GM10248 (cell line): ENCODE measurements at places on chromosomes 2 and 18.
A peak's percentile ranks its signal among the peaks of the same experiment; 100 is the strongest.

DNA sequence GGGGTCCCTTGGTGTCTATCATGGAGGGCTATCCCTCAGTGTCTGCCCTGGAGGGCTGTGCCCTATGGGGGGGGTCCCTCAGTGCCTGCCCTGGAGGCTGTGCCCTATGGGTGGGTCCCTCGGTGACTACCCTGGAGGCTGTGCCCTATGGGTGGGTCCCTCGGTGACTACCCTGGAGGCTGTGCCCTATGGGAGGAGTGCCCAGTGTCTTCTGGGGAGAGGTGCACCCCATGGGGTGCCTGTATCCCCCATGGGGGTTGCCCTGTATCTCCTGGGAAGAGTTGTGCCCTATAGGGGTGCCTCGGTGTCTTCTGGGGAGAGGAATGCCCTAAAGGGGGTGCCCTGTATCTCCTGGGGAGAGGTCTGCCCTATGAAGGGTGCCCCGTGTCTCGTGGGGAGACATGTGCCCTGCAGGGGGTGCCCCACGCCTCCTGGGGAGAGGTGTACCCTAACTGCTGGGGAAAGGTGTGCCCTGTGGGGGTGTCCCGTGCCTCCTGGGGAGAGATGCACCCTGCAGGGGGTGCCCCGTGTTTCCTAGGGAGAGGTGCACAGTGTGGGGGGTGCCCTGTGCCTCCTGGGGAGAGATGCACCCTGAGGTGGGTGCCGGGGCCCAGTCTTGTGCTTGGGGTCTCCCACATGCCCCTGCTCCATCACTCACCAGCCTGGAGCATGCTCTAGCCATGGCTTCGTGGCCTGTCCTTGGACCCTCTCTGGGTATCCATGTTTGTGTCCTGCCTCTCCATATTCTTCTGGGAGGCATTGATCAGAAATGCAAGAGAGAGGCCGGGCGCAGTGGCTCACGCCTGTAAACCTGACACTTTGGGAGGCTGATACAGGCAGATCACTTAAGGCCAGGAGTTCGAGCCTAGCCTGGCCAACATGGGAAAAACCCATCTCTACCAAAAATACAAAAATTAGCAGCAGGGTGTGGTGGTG, 215.6 kb downstream of the HDAC4 start:
- no peak for DNase-seq

DNA sequence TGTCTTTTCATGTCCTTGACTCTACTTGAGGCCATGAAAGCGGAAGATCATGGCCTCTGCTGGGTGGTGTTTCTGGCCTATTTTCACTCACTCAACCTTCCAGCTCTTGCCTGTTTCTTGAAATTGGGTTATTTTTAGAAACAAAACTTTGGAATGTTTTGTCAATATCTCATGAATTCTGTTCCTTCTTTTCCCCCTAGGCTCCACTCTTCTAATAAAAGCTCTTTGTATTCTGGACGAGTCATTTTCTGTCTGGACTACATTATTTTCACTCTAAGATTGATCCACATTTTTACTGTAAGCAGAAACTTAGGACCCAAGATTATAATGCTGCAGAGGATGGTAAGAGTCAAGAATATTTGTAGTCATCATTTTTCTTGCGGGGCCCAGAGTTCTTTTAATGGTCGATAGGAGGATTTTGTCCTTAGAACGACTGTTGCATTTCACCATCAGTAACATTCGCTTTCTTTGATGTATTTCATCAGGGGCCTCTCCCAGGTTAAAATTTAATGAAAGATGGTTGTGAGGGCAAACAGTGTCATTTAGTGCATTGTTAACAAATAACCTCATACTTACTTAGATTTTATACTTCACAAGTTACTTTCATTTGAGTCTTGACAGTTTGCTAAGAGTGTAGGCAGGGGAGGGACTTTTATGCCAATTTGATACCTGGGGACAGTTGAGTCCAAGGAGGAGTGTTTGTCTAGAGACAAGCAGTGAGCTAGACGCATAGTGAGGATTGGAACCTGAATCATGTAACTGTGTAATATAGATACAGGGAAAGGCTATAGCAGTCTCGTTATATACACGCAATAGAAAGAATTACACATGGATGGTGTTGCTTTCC, 64.6 kb downstream of the TRPM8 start:
- DNase-seq, result no peak

DNA sequence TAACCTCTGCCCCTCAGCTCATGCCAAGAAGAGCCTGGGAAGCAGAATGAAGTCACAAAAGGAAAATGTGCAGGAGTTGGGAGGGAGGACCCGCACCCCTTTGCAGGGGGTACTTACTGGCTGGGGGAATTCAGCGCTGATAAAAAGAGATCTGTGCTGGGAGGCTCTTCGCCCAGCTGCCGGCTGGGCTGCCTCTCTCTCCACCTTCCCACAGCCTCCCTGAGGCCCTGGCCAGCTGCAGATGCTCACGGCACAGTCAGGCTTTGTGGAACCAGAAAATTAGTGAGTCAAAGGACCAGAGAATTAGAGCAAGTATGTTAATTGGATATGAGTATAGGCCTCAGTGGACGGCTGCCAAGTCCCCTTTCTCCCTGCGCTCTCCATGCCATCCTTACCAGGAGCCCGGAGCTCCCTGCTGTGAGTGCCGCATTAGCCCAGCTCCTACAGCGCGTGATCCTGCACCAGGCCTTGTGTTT, 181.7 kb upstream of the SH3BP4 start:
- no peak for DNase-seq

DNA sequence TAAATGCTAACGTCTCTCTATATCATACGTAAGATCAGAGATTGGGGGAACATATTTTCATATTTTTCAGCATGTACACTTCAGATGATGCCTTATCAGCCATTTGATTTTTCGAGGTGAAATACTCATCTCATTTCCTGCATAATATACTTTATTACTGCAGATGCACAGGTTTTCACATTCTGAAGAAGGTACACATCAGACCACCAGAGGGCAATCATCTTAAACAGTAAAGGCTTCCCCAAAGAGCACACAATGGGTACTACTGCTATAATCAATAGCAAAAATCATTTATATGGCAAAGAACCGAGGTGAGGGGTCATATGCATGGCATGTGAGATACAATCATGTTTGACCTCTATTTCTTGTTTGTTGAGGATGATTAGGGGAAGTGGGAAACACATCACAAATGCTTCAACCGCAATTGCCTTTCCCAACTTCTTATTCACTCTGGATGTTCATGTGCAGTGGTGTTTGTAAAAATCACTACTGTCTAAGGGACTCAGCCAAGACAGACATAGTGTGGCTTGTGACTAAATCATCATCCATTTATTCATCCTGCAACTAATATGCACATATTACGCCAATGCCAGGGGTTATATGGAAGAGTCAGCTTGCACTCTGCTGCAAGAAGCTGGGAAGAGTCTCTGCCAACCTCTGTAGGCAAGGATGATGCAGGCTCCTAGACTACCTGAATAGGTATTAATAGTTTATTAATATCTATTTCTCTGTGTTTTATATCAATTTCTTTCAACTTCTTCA, 118.7 kb downstream of the EPB41L3 start:
- DNase-seq, result no peak

GRCh38 chr18:31197676-31198075, 35.0 kb upstream of the DSC1 start:
- peak; percentile 11 for DNase-seq

- DNase-seq, result no peak
These were observed 195.7 kb downstream of the ARL4C start for GRCh38 chr2:234300932-234301823.

- no peak for DNase-seq
These were observed 253.7 kb downstream of the DYM start for GRCh38 chr18:49206717-49207116.

GRCh38 chr2:135821190-135821589, 15.8 kb downstream of the LCT start:
- no peak for DNase-seq

GRCh38 chr18:37403100-37403781, 162.4 kb downstream of the CELF4 start:
- no peak for DNase-seq

DNA sequence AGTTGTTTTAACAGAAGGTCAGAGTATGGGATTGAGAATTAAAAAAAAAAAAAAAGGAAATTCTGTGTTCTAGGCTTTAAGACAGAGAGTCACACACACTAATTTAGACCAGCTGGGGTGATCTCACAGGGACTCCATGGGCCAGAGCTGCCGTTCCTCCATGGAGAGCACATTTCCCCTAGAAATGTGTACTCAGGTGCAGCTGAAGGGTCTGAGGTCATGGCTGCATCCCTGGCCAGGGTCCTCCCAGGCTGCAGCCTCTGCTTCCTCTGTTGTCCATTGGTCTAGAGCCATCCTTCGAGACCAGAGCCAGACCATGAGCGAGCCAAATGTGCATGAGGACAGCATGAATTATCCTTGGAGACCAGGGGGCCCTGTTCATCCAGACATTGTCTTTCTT, 190.1 kb upstream of the TNP1 start:
- DNase-seq, result no peak

- no peak for DNase-seq
These were observed 6.8 kb downstream of the SFT2D3 start for GRCh38 chr2:127707890-127708648.

DNA sequence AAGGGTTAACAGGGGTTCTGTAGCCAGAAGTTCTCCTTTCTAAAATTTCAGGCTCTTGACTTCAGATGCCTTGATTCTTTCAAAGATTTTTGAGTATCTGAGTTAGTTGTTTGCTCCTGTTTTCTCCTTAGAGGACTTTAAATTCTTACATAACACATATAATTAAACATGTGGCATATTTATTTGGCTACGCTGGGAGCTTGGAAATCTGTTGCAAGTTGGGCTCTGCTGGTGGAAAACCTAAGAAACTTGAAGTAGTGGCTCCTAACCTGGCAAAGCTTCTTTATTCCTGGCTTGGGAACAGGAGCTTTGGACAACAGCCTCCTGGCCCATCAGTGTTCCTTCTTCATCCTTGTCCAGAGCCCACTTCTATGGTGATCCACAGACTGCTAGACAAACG, 72.6 kb downstream of the VIT start:
- DNase-seq, result no peak

- DNase-seq, result no peak
These were observed 84.5 kb downstream of the HIBCH start for GRCh38 chr2:190235101-190235500.

DNA sequence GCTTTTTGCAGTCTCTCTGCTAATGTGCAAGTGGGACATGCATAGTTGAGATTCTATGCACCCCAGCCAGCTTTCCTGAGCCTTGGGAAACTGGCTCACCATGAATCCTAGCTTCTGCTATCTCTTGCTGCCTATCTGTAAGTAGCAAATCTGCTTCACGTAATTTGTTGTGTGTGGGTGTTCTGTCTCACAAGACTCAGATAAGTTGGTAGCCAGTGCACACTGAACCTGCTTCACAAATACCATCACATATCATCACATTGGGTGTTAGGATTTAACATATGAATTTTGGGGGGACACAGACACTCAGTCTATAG, 13.9 kb upstream of the VRK2 start:
- no peak for DNase-seq

DNA sequence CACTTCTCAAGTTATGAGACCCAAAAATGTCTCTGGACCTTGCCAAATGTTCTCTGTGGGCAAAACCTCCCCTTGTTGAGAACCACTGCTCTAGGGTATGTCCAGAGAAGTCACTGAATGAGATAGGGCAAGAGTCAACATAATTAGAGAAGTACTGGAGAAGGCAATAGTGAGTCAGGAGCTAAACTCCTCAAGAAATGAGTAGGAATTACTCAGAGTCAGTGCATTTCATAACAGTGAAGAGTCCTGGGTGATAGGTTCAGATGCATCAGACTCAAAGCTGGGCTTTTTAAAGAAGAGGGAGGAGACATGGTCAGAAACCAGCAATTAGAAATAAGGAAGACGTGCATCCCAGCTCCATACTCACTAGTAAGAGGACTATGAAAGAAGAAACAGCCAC, 38.6 kb upstream of the IHH start:
- DNase-seq, result no peak

- DNase-seq, result no peak
These were observed 6.4 kb downstream of the SALL3 start for GRCh38 chr18:78986018-78986481.
